Astrocyte of the cerebellum (primary cell): ENCODE measurements at places on chromosomes 3 and 15.

DNA sequence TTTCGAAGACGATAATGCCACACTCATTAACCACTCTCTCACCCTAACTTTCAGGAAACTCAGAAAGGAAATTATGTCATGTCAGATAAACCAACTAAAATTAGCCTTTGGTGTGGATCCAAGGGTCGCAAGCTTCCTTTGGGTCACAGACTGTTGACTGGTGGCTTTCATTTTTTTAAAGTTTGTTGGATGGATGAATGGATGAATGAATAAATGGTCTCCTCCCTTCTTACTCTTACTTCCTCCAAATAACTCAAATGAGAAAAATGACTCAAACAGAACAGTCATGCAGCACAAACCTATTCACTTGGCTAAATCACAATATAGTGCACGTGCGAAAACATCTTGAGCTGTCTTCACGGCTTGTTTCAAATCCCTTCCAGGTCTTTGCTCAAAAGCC is 82.9 kb upstream of the HACD2 start:
- DNase-seq = no peak

DNA sequence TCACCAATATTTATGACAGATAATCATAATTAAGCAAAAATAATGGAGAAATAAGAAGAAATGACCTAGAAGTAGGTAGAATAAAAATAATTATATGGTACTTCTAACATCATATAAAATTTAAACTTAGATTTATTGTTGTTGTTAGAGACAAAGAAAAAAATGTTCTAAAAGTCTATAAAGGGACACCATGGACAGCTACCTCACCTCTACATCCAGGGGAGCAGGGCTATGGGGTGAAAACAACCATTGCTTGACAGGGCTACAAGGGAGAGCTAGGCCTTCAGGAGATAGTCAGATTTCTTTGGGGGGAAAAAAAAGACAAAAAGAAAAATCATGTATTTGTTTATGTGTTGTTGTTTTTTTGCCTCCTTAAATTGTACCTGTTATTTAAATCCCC is 841.9 kb downstream of the VGLL3 start:
- DNase-seq = no peak

DNA sequence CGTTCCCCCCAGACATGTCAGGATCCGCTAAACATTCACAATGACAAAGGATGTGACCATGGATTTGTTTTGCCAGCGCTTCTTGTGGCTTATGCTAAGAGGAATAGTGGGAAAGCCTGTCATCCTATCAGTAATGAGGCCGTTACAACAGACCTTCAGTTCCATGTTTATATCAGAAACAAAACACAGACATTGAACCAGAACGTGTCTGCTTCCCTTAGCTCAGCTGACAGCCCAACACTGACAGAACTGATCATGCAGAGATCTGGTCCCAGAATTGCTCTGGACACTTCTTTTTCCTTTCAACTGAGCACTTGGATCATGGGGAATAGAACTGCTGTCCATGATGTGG is 58.3 kb upstream of the MYZAP start:
- no peak for DNase-seq

DNA sequence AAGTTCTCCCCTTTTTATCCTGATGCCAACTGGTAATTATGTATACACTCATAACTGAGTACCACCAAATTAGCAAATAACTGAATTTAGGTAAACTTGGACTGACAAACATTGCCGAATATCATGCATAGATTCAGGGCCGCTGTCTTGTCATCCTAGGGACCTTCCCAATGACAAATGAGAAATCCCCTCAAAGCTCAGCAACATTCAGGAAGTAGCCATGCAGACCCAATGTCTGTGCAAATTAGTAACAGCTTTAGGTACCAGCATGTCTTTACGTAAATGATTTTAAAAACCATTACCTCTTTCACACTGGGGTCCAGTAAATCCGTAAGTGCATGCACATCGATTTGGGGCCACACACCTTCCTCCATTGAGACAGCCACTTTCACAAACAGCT is 49.5 kb downstream of the FBN1 start:
- DNase-seq = no peak

GRCh38 chr3:189071446-189071845 is 100.3 kb upstream of the TPRG1 start:
- DNase-seq = no peak

- no peak for DNase-seq
These were observed 16.7 kb downstream of the C2CD4A start for GRCh38 chr15:62083194-62084154.

DNA sequence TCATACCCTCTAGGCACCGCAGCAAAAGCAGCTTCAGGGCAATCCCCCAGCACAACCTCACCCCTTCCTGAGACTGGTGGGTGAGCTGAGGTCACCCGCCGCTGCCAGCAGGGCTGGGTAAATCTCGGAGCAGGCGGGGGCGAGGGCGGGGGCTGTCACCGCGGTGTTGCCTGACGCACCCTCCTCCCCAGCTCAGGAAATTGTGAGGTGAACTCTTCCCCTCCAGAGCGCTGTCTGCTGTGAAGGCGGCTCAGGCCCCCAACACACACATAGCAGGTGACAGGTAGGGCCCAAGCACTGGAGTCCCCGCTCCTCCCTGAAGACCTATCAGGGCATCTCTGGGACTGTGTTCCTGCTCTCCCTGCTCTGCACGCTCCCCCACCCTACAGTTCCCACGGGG is 30.2 kb upstream of the FURIN start:
- DNase-seq = no peak

GRCh38 chr15:84591815-84592214 is 9.0 kb upstream of the ZSCAN2 start:
- no peak for DNase-seq

DNA sequence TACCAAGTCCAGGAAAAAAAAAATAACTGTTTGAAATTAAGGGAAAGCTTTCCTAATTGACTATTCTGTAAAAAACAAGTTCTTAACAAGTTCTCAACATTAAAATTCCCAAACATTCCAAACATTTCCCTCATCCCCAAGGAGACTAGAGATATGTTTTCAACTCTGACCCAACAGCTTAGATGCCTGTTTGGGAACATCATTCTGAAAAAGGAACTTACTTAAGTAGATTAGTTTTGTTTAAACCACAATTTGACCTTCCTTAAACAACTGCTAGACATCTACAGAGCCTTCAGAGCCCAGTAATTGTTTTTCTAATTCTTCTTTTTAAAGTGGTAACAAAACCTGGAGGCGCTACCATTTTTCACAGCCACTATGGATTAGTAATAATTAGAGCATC is 12.8 kb downstream of the UBR1 start:
- no peak for DNase-seq

GRCh38 chr3:48855681-48856447 is 8.2 kb upstream of the PRKAR2A start:
- no peak for DNase-seq

DNA sequence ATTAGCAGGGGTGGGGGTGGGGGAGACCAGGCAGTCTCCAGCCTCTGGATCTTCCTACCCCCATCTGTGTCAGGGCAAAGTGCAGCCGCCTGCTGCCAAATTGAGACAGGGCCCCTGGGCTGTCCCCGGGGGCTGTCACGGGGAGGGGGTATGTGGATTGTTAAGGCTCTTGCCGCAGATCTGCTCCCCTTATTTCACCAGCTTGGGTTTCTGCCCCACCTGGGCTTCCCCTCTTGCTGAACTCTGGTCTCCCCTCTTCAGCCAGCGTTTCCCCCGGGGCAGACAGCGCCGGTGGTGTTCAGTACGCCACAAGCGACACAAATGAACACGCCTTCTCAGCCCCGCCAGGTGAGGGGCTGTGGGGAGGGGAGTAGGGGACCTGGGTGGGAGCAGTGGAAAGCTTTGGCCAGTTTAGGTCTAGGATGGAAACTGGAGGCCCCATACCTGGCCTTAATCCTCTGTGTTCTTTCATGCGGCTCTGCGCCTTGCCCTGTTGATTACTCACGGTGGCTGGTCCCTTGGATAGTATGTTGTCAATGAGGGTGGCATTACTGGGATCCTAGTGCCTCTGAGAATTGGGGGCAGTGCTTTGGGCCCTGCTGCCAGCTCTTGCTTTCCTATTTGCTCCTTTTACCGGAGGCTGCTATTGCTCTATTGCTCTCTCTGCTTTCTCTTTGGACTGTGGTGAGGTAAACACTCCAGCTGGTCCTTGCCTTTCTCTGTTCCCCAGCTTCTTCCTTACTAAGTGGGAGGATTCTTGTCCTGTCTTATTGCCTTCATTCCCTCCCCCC is 1.7 kb downstream of the EIF4G1 start:
- no peak for DNase-seq

DNA sequence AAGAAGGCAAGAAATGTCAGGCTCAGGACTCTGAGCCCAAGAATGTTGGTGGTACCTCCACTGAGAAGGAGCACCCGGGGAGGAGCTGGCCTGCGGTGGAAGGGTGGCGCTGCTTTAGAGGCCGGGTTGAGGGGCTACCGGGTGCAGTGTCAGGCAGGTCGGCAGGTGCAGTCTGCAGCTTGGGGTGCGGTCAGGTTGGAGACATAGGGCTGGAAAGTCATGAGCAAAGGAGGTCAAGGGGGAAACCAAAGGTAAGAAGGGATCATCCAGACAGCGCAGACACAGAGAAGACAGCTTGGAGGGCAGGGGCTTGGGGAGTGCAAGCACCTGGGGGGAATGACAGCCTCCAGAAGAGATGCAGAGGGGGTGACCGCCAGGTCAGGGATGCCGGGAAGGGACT is 274.4 kb upstream of the LYSMD4 start:
- DNase-seq = no peak

DNA sequence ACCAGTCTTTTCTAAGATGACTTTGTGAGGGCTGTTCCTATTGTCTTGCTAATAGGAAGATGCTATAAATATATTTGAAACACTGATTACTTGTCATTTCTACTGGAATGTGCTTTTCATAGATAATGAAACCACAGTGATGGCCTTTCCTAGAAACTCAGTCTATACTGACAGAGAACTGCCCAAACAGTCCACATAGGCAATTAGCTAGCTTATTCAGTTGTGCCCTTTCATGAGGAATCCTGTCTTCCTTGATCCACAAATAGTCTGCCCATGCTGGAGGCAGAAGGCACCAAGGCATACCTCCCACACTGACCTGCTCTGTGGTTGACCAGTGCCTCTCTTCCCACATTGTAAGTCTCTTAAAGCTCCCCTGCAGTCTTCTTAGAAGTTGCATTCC is 135.9 kb downstream of the CMSS1 start:
- DNase-seq = no peak

DNA sequence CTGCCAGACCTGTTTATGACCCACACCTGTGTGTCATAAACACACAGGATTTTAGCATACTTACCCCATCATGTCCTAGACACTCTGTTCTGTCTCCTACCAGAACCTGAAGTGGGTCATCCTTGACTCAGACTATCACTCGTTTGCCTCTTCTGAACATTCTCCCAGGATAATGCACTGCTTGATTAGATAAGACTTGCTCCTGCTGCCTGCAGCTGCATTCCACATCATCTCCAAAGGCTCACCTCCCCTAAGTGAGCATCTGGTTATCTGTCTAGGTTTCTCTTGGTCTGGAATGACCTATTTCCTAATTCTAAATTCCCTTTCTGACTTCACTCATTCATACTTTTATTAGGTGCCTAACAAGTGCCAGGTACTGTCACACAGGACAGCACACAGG is 332.1 kb downstream of the NTRK3 start:
- DNase-seq = no peak

- DNase-seq = no peak
These were observed 67.5 kb upstream of the SETMAR start for GRCh38 chr3:4235690-4236089.

GRCh38 chr15:98949624-98950023 is 58.0 kb downstream of the PGPEP1L start:
- no peak for DNase-seq

DNA sequence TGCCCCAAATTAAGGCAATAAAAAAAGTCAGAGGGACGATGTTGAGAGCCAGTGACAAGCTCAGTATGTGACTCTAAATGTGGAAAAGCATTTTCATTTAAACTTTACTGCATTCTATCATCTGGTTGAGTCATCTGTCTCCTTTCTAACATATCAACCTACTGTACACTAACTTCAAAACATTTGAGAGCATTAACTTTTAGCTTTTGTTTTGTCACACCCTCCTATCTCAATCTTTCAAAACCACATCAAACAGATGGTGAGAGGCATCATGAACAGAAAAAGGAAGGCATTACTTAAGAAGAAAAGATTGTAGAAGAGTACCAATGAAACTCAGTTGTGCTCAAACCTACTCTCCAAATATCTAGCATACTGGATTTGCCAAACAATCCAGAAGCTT is 4.8 kb downstream of the LRRC58 start:
- DNase-seq = no peak

- DNase-seq = peak; percentile 24
These were observed 28.6 kb downstream of the GALNT15 start for GRCh38 chr3:16203031-16203430.

- DNase-seq = no peak
These were observed 568.2 kb upstream of the BCHE start for GRCh38 chr3:166405465-166405864.

DNA sequence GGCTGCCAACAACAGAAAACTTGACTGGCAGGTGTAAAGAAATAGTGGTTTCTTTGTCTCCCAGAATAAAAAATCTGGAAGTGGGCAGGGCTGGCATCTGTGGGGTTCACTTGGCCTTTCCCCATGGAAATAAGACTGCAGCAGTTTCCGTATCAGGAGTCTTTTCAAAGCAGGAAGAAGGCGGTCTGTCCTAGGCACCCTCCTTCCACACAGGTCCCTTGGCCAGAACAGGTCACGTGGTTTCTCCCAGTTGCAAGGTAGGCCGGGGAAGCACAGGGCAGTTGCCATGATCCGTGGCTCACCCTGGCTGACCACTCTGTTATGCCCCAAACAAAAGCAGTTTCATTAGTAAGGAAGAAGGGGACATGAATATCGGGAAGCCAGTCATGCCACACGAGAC is 45.4 kb downstream of the ZDHHC19 start:
- no peak for DNase-seq

DNA sequence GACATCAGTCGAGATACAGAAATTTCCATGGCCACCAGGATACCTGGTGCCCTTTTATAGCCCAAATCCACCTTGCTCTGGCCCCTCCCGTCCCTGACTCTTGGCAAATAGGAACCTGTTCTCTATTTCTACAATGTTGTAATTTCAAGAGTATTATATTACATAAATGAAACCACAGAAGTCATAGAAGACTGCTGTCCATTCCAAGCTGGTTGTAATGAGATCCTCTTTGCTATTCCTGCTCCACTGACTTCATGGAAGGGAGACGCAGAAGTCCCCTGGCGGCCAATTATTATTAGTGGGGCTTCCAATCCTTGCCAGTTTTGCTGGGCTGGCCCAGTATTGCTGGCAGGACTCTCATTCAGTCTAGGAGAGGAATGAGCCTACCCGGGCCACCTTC is 26.6 kb downstream of the DCP1A start:
- peak; percentile 3 for DNase-seq

- DNase-seq = no peak
These were observed 17.1 kb downstream of the TPM1 start for GRCh38 chr15:63059573-63060216.

- no peak for DNase-seq
These were observed 83.5 kb upstream of the NAALADL2 start for GRCh38 chr3:174775603-174776002.

GRCh38 chr3:128281461-128282367 is 128.4 kb downstream of the EEFSEC start:
- no peak for DNase-seq

DNA sequence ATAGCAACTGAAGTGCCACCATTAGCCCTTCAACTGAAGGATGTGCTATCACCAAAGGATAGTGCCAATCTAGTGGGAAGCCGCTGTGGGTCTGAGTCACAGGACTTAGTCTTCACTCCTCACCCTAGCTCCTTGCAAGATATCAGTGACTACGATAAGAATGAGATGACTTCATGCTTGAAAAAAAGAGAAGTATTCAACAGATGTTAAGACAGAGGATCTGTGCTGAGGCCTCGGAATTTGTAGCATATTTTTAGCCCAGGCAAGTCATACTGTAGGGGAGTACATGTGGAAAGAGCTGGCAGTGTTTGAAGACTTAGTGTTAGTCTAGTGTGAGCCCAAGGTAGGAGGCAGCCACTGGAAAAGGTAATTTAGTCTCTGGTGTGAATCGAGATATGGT is 270.7 kb upstream of the LRTM1 start:
- DNase-seq = peak; percentile 24
